Fibroblast of lung (primary cell): ENCODE measurements at places on chromosomes 16 and 17.

DNA sequence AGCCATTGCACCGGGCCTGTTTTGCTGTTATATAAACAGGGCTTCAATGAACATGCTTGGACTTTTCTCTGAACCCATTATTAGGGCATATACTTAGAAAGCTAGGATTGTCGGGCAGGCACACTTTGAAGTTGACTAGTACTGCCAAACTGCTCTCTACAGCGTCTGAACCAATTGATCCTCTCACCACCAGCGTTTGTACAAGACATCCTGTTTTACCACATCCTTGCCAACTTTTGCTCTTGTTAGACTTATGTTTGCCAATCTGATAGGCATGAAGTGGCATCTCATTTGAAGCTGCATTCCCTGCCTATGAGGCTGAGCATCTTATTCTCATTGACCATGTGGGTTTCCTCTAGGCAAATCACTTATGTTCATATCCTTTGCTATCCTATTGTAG is 7.4 kb upstream of the PPP1R9B start:
- DNase-seq: no peak

DNA sequence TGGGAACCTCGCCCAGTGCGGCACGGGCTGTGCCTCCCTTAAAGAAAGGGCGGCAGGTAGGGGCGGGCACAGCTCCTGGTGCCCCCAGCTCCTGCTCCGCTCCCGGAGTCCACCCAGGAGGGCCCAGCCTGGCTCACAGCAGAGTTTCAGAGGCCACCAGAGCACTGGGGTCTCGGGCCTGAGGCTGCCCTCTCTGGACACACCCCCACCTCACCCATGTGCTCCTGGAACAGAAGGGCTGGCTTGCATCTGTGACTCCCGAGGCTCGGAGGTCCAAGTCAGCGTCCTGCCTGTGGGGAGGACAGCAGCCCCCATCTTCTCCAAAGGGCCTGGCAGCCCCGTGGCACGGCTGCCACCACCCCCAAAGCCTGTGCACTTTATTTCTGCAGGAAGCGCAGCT is 62.7 kb downstream of the RBFOX3 start:
- DNase-seq: no peak

GRCh38 chr17:62573480-62574117 is 53.9 kb upstream of the MRC2 start:
- no peak for DNase-seq

DNA sequence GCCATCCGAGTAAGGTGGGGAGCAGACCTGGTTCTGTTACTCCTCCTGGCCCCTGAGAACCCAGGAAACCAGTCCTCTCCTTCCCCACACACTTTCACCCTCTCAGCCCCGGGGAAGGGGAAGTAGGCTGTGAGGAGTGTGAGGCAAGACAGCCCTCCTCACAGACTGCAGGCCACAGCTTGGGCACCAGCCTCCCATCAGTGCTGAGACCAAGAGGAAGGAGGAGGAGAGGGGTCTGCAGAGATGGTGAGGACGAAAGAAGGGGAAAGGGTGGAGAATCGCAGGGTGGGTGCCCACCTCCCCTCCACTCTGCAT is 7.0 kb downstream of the G6PC3 start:
- no peak for DNase-seq

GRCh38 chr16:13835935-13836730 is 83.8 kb upstream of the ERCC4 start:
- DNase-seq: no peak

DNA sequence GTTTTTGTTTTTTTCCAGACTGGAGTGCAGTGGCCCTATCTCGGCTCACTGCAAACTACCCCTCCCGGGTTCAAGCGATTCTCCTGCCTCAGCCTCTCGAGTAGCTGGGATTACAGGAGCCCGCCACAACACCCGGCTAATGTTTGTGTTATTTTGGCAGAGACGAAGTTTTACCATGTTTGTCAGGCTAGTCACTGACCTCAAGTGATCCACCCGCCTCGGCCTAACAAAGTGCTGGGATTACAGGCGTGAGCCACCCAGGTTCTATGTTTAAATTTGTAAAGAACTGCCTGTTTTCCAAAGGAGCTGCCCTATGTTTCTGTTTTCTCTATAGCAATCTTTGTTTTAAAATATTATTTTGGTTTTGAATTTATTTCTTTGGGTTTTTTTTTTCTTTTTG is 13.8 kb upstream of the C16orf87 start:
- DNase-seq: peak; percentile 67

GRCh38 chr17:59521465-59522126 is 43.8 kb upstream of the DHX40 start:
- DNase-seq: peak; percentile 70

DNA sequence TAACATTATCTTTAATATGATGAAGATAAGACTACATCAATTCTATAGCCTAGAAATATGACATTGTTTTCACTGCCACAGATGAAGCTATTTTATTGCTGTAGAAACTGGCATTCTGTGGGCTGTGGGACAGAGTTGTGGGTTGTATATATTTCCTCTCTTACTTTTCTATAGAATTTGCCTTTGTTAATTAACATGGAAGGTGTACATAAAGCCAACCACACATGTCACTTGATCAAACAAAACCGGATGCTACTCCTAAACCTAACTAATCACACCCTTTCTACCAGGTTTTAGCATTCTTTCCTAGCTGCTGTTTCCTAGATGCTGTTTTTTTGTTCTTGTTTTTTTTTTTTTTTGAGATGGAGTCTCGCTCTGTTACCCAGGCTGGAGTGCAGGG is 81.2 kb upstream of the ATP2A3 start:
- DNase-seq: no peak

DNA sequence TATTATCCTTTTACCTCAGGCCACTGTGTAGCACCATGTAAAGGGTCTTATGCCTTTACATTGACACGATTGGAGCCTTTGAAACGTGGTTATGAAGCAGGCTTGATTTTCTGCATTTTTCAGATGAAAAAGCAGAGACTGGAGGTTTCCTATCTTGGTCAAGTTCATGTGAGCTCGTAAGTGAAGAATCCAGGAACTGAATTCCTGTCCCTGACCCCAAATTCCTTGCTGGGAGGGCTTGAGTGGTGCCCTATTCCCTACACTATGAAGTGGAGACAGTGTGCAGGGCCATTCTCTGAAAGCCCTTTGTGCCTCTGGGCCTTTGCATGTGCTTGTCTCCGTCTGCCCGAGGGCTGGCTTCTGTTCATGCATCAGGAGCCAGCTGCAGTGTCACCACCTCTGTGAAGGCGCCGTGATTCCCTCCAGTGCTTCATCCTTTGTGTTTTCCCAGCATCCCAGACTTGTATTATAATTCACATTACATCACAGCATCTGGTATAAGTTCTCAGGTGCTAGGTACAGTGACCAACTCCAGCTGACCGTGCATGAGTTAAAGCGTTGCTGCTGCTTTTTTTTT is 181.1 kb downstream of the SNX29 start:
- no peak for DNase-seq

DNA sequence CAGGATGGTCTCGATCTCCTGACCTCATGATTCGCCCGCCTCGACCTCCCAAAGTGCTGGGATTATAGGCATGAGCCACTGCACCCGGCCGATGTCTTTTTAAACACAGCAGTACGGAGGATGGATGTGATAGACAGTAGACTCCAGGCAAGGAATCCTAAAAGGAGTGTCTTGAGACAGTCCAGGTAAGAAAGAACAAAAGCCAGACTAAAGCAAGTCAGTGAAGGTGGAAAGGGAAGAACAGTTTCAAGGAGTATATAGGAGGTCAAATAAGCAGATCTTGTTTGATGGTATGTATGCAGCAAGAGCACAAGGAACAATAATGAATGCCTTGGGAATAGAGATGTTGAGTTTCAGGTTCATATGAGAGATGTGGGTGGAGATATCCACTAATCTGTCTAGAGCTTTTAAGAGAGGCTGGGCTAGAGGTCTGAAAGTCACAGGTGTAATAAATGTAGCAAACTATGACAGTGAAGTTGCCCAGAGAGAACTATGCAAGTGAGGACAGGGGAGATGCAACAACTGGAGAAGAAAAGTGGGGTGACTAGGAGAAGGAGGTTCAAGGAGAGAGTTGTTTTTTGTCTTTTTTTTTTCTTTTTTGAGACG is 4.5 kb downstream of the TUBD1 start:
- no peak for DNase-seq

GRCh38 chr17:29291163-29291752 is 2.7 kb downstream of the NUFIP2 start:
- peak; percentile 83 for DNase-seq
